ENCODE measurements at places on chromosomes 2 and 18.

- no peak for DNase-seq
Measured at GRCh38 chr2:67652679-67653078, 255.5 kb downstream of the ETAA1 start.

DNA sequence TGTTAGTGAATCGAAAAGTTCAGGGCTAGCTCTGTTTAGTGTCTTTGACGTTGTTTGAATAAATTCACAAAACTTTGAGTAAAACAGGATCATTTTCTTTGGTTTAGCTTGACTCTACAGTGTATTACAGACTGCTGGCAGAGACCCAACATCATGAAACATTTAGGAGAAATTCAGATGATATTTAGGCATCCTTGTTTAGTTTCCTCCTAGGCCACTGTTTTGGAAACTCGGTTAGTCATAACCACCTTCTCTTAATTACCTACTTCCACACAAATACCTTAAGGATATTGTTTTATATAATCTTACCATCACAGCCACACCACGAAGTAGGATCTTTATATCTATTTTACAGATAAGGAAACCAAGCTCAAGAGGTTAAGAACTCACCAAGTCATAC is 7.8 kb downstream of the LIMS1 start:
- DNase-seq: no peak

- peak; percentile 24 for DNase-seq
Measured at GRCh38 chr2:60641811-60642788, 88.6 kb upstream of the BCL11A start.

DNA sequence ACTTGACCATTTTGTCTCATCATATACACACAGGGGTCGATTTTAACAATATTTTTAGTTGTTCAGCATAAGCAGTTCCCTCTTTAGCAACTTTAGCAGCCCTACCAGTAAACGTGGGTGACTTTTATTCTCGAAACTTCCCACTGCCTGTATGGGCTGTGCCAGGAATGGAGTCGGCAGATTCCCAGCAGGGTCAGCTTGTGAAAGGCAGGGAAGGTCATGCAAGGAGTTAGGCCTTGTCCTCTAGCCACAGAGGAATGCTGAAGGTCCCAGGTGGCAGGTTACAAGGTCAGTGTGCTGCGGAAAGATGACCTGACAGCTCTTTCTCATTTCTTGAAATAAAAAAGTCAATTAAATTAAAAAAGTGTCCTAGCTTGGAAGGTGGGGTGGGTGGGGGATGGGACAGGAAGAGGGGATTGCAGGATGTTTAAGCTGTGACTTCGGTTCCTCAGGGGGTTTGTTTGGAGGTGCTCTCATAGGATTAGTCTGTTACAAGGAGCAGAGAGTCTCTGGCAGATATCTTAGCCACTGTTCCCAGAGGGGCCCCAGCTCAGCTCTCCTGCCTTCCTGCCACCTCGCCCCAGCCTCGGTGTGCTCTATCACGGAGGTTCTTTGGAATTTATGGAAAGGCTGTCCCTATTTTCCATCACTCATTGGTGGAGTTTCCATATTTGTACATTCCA is 21.4 kb downstream of the DRC1 start:
- no peak for DNase-seq

DNA sequence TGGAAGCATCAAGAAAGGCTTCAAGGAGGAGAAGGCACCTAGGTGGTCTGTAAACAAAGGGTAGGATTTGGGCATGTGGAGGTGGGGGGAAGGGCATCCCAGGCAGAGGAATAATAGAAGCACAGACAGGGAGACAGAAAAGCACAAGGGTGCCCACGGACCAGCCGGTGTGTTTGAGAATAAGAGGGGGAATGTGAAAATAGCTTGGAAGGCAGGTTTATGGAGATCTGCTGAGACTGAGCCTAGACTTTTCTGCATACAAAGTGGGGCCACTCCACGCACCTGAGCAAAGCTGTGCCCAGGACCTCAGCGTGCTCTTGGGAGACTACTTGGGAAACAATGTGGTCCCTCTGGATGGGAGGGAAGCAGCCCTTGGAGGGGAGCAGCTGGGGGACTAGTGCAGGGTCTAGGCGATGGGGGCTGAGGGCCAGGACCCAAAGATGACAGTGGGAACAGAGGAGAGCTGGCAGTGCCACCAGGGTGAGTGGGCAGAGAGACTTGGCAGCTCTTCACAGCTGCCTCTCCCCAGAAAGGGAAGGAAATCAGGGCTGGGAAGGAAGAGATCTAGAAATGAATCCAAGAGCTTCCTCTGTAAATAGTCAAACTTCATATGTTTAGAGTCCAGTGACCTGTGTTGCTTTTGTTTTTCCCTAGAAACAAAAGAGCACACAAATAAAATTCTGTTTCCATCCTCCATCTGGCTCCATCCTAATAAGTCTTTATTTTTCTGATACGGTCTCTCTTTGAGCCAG is 110.7 kb upstream of the SMAD7 start:
- no peak for DNase-seq

DNA sequence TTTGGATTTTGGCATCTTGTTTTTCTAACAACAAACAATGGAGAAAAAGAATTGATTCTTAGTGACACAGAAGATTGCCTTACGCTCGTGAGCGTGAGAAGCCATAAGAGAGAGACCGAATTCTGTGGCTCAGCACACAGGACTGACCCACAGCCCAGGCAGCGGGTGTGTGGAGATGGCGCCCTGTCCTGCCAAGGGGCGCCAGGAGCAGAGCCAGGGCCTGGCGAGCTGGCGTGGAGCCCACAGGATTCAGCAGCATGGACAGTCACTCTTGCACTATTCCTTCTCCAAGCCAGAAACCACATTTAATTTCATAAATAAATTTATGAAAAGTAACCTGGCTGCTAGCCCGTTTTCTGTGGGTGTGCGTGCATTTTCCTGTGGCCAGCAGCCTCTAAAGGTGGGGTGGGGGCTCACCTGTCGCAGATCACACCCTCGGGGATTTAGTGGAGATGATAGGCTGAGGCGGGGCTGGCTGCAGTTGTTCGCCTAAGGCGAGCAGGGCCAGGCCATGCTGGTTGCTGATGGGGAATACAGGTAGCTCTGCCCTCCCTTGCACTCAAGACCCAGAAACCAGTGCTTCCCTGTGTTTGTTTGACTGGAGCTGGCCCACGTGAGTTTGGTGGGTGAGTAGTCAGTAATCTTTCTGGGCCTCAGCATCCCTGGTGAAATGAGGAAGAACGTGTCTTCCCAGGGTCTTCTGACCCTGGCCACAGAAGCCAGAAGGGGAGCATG is 46.2 kb downstream of the FAM168B start:
- DNase-seq: no peak

DNA sequence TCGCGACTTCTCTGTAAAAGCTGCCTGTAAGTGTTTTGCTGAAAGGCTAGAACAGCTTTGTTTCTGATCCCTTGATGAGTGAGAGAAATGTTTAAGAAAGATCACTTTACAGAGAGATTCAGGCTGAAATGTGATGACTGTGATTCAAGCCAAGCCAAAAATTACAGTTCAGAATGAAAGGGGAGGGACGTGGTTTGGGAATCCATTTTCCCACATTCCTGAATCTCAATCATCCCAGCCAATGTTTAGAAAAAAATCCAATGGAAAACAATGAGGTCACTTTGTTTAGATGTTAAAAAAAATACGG is 416.7 kb downstream of the ARHGAP15 start:
- peak; percentile 24 for DNase-seq
